ENCODE measurements at places on chromosomes 12 and 14.

DNA sequence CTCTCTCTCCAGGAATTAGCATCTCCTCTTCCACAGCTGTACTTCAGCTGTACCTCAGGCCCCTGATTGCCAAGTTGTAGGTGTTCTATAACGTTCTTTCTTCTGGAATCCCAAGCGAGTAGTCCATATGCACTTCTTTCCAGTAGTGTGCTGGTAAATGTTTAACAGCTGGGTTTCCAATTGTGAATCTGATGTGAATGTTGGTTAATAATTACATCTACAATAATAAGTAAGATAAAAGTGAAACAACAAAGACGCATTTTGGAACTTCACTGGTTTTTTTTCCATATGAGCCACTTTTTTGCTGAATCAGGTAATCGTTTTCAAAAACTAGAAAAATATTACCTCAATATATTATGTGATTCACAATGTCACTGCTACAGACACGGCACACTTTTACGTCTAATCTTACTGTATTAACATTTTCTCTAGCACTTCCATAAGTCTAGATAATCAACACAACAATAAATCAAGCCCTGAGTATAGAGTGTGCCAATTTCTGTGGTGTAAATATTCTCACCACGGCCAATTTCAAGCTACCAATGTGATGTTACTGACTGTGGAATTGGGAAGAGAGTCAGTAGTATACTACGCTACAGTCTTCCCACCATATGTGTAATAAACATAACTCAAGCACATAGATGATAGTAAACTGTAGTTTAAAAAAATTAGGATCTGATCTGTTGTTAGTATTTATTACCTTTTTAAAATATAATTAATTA lies 113.0 kb downstream of the ZFP36L1 start:
- no peak for DNase-seq

GRCh38 chr12:52293926-52294325 lies 2.6 kb upstream of the KRT81 start:
- DNase-seq, result no peak

- DNase-seq, result no peak
Measured at GRCh38 chr14:37179896-37180502, 7.6 kb upstream of the SLC25A21 start.

DNA sequence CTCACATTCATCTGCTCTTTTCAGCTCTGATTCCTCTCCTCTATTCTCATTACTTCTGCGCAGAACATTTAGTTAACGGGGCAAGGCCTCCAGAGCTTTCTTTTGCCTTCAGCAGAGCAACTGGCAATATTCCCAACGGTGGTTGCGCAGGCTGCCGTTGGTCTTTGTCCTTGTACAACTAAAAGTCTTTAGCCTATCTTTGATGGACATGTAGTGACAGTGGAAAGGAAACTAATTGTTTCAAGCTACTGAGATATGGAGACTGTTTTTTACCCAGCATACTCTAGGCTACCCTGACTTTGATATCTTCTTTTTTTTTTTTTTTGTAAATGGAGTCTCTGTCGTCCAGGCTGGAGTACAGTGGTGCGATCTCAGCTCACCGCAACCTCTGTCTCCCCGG lies 12.6 kb downstream of the R3HDM2 start:
- no peak for DNase-seq

- no peak for DNase-seq
Measured at GRCh38 chr14:74014299-74014698, 4.8 kb downstream of the ENTPD5 start.

GRCh38 chr14:63269561-63270225 lies 49.0 kb downstream of the GPHB5 start:
- DNase-seq, result no peak

GRCh38 chr14:50399251-50400032 lies 2.8 kb upstream of the CDKL1 start:
- DNase-seq, result no peak

- no peak for DNase-seq
Measured at GRCh38 chr12:96821592-96821991, 85.5 kb upstream of the NEDD1 start.

- peak; percentile 12 for DNase-seq
Measured at GRCh38 chr12:69985656-69986055, 160.6 kb downstream of the MYRFL start.

DNA sequence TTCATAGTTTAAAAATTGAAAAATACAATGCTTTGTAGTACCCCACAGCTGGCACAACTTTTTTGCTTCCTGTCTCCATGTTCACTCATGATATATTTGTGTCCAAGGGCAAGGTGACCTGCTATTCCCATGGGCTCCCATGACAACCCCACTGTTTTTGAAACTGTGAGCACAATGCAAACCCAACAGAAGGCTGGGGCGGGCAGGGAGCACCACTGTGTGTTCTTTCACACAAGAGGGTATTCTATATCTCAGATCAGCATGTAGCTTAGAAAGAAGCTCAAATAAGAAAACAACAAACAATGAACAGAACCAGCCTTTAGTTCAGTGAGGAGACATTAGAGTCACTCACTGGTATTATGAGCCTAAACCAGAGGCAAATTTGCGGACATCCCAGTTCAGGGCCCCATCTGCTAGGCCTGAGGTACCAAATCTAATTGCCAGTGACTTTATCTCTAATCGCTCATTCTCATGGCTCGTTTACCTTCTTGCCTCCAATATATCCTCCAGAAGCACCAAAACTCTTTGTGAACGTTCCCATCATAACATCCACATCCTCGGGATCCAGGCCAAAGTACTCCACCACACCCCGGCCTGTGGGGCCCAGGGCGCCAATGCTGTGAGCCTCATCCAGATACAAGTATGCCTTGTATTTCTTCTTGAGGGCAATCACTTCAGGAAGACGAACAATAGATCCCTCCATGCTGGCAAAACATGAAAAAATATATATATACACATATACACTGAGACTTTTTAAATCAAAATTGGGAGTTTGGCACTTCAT lies 56.4 kb upstream of the ISM2 start:
- no peak for DNase-seq

GRCh38 chr12:57629897-57630471 lies 3.0 kb downstream of the B4GALNT1 start:
- DNase-seq, result no peak

DNA sequence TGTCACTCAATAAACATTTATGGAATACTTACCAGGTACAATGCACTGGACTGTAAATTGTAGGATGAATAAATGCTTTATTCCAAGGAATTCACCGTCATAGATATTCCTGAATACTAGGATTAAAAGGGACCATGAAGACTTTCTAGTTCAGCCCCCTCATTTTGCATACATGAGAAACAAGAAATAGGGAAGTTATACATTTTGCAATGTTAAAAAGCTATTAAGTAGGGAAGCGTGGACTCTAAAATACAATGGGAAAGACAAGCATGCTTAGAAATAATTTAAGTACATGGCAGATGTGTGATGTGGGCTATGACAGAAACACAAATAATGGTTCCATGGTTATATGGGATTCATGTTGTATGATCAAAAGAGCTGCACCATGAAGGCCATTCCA lies 89.4 kb upstream of the SYT10 start:
- DNase-seq, result no peak

DNA sequence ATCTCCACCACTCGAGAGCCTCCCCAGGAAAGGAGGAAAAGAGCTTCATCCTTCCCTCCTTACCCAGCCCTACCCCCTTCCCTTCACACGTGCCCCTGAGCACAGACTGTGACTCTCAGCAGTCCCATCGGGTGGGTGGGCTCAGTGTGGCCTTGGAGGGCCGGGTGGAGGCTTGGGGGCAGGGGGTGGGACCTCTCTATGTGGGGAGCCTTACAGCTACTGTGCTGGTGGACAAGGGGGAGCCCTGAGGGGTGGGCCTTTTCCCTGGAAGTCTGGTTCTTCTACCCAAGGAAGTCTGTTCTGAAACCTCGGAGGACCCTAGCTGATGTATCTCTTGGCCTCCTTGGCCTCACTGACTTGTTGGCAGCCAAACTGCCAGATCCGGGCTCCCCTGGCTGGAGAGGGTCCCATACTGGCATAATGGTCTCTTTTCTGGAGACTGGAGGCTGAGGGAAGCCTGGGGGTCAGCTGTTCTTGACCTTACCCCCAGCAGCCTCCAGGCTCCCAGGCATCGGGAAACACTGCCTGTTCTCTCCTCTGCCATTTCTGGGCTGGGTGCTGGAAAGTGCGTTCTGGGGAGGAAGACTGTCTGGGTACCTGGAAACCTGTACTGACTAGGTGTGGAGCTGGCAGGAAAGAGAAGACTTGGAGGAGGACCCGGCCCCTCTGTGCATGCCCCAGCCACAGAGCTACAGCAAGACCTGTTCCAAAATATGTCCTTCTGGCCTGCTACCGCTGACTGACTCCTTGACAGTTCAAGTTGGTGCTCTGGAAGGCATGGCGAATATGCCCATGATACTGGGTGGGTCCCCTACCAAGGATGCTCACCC lies 7.6 kb downstream of the VASH1 start:
- DNase-seq, result no peak

DNA sequence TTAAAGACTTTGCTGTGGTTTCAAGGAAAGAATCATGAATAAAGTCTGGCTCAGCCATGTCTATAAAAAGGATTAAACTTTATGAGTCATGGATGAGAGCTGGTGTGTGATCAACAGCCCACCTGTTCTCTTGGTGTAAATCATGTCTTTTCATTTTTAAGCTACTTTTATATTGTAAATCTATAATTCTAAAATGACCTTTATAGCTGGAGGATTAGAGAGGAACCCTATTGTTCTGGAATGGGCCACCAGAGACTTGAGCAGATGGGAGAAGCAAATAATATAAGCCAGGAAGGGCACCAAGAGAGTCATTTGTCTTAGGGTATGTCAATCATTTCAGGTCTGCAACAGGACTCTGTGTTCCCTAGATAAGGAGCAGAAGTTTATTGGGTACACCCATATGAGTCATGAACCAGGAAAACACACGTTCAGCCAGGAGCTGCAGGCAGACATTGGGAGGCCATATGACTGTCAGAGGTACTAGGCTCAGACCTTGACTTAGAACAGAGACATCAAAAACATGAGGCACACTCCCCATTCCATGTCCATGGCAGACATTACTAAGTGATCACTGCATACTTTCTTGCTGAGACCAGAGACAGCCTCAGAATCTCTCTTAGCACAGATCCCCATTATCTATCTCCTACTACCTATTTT lies 49.3 kb downstream of the NDUFA12 start:
- DNase-seq, result no peak

- DNase-seq, result no peak
Measured at GRCh38 chr12:132432721-132433577, 57.0 kb upstream of the FBRSL1 start.

DNA sequence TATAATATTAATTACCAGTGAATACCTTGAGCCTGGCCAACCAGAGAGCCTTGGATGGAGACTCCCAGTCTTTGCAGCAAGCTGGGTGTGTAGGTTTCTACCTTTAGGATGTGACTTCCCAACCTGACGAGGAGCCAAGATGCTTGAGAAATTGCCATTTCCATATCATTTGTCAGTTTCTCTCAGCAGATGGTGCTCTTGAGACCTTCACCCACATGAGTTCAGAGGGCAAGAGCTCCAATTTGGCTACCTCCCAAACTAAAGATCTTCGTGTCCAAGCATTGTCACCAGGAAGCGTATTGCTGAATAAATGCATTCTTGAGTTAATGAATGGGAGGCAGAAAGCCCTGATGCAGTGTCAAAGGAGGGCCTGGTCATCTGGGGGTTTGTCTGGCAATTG lies 106.4 kb upstream of the TBX5 start:
- no peak for DNase-seq

DNA sequence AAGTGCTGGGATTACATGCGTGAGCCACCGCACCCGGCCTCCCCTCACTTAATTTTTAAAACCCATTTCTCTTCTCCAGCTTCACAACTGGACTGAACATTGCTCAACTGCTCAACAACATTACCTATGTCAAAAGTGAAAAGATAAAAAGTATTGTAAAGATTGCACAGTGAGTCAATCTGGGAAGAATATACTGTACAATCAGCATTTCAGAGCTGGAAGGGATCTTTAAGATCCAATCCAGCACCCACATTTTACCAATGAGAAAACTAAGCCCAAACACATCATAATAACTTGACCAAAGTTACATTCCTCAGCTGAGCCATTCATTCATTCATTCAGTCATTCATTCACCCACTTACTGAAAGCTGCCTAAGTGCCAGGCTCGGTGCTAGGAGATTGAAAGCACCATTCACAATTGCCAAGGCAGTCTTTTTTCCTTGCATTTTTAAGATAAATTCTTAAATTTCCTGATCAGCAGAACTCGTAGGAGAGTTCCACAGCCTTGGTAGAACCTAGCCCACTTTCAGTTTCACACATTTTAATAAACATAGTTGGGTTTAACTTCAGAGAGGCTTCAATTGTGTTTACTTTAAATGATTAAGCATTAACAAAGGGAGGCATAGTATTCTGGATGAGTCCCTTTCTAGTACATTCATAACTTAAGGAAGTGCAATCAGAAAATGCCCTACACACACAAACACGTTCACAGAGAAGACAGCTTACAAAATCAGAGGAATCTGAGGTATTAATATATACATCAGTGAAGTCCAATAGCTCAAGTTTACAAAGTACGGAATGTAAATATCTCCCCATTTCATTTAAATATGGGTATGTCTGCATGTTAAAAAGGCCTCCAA lies 3.0 kb downstream of the GALNT4 start:
- no peak for DNase-seq

GRCh38 chr12:109804820-109805761 lies 28.1 kb downstream of the TRPV4 start:
- peak; percentile 61 for DNase-seq

- peak; percentile 46 for DNase-seq
Measured at GRCh38 chr12:14768823-14769405, 34.4 kb downstream of the WBP11 start.

DNA sequence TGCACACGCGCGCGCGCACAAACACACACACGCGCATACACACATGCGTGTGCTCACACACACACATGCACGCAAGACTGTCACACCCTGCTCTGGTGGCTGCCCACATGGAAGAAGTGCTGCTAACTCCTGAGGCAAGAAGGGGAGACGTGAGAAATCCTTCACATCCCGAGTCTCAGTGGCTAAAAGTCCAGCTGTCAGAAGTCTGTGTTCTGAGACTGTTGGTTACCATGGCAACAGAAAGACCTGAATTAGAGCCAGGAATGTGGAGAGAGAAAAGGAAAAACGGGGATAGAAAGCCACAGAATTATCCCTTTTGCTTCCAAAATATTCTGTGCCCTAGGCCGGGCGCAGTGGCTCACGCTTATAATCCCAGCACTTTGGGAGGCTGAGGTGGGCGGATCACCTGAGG lies 71.2 kb downstream of the PPFIBP1 start:
- DNase-seq, result no peak

DNA sequence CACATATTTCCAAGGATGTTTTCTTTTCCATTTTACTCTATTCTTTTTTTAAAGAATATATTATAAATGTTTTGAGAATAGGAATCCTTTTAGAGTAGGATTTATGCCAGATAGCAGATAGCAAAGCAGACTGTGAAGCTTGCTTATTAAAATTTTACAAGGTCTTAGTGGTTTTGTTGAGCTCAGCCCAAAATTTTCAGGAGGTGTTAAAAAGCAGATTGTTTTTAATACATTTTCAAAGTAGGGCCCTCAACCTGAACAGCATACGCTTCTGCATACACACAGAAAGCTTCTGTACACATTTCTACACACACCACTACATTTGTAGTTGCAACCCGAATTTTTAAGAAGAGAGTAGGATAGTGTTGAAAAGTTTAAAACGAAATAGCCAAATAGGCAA lies 151.0 kb downstream of the EPS8 start:
- DNase-seq, result no peak

- no peak for DNase-seq
Measured at GRCh38 chr12:53211476-53212381, 4.7 kb upstream of the ITGB7 start.

GRCh38 chr14:104116288-104116755 lies 22.1 kb upstream of the KIF26A start:
- DNase-seq, result no peak

- no peak for DNase-seq
Measured at GRCh38 chr12:55720894-55721444, 776 bp downstream of the RDH5 start.

- no peak for DNase-seq
Measured at GRCh38 chr12:5586201-5586600, 154.3 kb downstream of the NTF3 start.
